GM10248 (cell line): ENCODE measurements at places on chromosomes 3 and 15.

- DNase-seq: no peak
Measured at GRCh38 chr3:114058646-114059045, 2.1 kb downstream of the QTRT2 start.

DNA sequence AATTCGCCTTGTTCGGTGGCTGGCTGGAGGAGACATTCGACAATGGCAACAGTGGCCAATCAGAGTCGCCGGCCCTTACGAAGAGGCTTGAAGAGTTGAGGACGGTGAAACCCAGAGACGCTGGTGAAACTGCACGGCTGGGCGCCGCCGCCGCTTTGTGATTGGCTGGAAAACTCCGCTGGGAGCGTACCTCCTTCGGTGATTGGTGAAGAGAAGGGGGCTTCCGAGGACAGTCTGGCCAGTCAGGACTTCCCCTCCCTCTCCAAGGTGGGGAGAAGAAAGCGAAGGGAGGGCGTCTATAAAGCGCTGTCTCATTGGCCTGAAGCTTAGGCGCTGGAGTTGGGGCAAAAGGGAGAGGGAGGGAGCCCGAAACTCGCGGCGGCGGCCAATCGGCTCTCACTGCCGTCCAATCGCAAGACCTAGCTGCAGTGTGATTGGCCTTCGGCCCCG, 554 bp upstream of the GSK3B start:
- DNase-seq: peak; percentile 92

GRCh38 chr3:81891055-81891895, 129.8 kb upstream of the GBE1 start:
- no peak for DNase-seq

GRCh38 chr3:138640537-138640936, 32.0 kb downstream of the FAIM start:
- no peak for DNase-seq
